ENCODE measurements at places on chromosomes 1 and 21. TPM values are rescaled to one million over a fixed set of nuclear protein-coding genes. Genes with fewer than 3 reads are reported as not detected.

DNA sequence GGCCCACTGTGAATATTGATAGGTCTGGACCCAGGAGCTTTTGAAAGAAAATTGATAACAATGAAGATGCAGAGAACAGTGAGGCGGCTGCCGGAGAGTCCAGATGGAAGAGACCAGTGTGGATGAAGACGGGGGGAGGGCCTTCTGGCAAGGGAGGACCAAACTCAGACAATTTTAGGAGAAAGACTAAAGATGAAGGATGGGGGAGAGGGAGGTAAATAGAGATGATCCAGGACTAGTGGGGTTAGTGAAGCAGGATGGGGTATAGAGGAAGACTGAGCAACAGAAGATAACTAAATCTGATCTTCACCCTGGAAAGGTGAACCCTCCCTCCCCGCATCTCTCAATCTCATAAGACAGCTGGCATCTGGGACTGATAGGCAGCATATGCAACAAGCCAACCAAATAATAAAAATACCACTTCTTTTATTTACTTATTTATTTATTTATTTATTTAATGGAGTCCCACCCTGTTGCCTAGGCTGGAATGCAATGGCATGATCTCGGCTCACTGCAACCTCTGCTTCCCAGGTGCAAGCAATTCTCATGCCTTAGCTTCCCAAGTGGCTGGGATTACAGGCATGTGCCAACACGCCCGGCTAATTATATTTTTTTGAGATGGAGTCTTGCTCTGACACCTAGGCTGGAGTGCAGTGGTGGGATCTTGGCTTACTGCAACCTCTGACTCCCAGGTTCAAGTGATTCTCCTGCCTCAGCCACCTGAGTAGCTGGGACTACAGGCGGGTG lies 10.5 kb downstream of the EIF3I start:
- no peaks in the 10 kb centered on the region for H3K27me3 ChIP-seq
- no peaks in the 10 kb centered on the region for H3K4me1 ChIP-seq
- no peak overlapping the region for H3K27ac ChIP-seq
- no peak for DNase-seq

The TCHHL1 gene
- not detected for total RNA-seq

DNA sequence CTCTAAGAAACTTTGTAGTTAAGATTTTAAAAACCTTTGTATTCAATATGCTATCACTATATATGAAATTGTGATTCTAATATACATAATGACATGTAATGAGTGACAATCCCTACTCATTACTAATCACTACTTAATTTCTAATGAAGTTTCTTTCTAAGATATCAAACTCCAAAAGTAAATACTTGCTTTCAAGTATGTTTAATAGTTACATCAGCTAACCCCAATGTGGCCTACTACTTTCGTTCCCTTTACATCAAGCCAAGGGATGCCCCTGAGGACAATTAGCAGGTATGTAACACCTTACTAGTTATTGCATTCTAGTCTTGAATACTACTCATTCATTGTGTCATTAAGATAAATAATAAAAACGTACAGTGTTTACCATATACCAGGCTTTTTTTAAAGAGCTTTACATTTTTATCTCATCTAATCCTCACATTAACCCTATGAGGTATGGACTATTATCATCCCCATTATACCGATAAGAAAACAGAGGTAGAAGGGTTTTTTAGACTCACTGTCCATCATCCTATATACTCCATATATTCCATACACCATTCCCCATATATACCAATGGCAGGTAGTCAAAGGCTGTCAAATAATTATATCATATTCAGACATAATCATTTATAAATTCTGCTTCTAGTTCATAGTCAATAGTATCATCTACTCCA lies 4.2 kb downstream of the PPP1R15B start:
- no peaks in the 10 kb centered on the region for H3K27me3 ChIP-seq
- H3K4me3 ChIP-seq, result peak overlapping the region; percentile 90
- DNase-seq, result no peak
- H3K4me1 ChIP-seq, result peaks cover 2% of the 10 kb centered on the region
- no peak overlapping the region for H3K27ac ChIP-seq

DNA sequence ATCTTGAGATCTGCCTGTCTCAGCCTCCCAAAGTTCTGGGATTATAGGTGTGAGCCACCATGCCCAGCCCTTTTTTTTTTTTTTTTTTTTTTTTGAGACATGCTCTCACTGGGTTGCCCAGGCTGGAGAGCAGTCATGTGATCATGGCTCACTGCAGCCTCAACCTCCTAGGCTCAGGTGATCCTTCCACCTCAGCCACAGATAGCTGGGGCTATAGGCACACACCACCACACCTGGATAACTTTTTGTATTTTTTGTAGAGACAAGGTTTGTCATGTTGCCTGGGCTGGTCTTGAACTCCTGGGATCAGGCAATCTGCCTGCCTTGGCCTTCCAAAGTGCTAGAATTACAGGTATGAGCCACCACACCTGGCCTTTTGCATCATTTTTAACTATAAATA lies 17.7 kb upstream of the PRRC2C start:
- H3K27me3 ChIP-seq, result no peaks in the 10 kb centered on the region
- no peak overlapping the region for H3K4me3 ChIP-seq
- no peaks in the 10 kb centered on the region for H3K4me1 ChIP-seq
- H3K27ac ChIP-seq, result no peak overlapping the region
- no peaks in the 10 kb centered on the region for H3K36me3 ChIP-seq
- DNase-seq, result no peak

- no peaks in the 10 kb centered on the region for H3K4me1 ChIP-seq
- H3K27me3 ChIP-seq, result no peaks in the 10 kb centered on the region
- peak overlapping the region; percentile 94 for H3K4me3 ChIP-seq
Observed at GRCh38 chr1:178542554-178543289, 29.8 kb downstream of the TEX35 start.

The CRB1 gene
- 0.16 TPM for total RNA-seq

DNA sequence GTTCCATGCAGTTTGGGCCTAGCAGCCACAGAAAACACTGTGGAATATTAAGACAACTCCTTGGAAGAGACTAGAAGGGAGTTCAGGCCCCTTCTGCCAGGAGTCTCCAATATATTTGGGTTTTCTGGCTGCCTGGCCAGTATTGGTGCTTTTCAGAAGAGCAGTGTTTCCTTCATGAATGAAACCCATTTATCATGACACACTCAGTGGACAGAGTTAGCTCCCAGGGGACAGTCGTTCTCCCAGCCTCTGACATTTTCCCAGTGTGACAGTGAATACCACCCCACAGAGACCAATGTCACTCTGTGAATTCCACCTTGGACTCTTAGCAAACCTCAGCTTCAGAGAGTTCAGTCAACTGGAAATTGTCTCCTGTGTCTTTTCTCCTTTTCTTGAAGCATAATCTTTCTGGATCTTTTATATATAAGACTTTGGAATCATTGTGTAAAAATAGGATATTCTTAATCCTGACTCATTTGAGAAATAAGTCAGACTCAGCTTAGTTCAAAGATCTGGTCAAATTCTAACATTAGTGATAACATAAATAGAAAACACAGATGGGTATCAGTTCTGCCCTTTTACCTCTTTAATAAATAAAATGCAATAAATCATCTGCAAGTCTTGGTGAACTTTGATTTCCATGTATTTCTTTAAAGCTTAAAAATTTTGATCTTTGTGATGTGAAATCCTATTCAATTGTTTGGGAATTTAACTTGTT lies 40.4 kb downstream of the GNG12 start:
- no peaks in the 10 kb centered on the region for H3K27me3 ChIP-seq
- H3K4me1 ChIP-seq, result peaks cover 17% of the 10 kb centered on the region
- DNase-seq, result no peak
- no peaks in the 10 kb centered on the region for H3K36me3 ChIP-seq
